CD4-positive, alpha-beta T cell (primary cell): ENCODE measurements at places on chromosomes 5 and 9.

- DNase-seq = no peak
Observed at GRCh38 chr9:120886490-120886967, 9.5 kb upstream of the PHF19 start.

- no peak for DNase-seq
Observed at GRCh38 chr5:62771341-62771740, 192.7 kb downstream of the LRRC70 start.

DNA sequence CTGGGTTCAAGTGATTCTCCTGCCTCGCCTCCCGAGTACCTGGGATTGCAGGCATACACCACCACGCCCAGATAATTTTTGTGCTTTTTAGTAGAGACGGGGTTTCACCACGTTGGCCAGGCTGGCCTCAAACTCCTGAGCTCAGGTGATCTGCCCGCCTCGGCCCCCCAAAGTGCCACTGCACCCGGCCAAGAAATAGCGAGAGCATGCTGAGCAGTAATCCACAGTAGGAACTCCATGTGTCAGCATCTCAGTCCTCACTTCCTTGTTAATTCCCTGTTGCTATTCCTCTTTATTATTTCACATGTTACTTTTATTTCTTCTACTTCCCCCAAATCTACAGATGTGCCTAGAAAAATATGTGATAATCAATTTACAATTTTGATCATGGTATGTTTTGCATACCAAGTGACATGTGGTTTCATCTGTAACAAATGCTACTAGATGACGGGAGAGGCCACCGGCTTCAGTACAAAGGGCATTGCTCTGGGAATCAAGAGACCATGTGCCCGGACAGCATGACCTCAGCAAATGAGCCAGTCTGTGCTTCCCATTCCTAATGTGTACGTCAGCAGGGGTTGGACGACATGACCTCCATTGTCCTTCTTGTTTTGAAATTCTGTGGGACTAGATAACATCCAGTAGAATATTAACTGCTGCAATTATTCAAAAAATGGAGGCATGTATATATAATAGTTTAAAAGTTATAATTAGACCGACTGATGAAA lies 61.6 kb downstream of the FNBP1 start:
- no peak for DNase-seq

GRCh38 chr5:89273289-89273688 lies 390.3 kb upstream of the MEF2C start:
- DNase-seq = no peak

GRCh38 chr5:74670396-74671038 lies 14.5 kb upstream of the HEXB start:
- DNase-seq = no peak

DNA sequence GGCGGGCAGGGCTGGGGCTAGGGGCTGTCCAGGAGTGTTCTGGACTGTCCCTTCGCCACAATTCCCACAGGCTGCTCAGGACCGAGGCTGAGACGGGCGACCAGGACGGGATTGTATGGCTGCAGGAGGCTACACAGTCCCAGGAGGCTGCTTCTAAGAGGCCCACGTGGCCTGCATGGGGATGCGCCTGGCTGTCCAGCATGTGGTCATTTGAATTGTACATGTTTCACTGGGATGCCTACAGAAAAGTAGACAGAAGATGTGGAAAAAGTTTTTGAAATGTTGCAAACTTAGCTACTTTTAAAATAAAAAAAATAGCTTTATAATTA lies 32.6 kb upstream of the SPTLC1 start:
- no peak for DNase-seq

DNA sequence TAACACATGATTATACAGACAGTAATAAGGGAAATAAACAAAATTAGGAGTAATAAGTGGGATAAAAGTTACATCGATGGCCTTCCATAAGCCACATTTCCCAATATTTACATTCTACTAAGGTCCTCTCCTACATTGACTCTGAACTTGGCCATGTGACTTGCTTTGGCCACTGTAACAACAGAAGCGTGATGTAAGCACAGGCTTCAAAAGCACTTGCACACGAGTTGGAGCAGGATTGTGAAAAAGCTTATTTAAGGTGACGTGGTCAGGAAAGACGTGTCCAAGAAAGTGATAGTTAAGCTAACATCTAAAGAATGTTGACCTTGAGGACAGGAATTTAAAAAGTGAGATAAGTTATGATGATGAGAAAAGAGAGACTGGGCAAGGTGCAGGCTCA lies 9.8 kb upstream of the CEMIP2 start:
- no peak for DNase-seq

- DNase-seq = no peak
Observed at GRCh38 chr9:84297162-84297821, 43.3 kb downstream of the SLC28A3 start.

- DNase-seq = no peak
Observed at GRCh38 chr5:110268283-110268682, 458.2 kb downstream of the TMEM232 start.

DNA sequence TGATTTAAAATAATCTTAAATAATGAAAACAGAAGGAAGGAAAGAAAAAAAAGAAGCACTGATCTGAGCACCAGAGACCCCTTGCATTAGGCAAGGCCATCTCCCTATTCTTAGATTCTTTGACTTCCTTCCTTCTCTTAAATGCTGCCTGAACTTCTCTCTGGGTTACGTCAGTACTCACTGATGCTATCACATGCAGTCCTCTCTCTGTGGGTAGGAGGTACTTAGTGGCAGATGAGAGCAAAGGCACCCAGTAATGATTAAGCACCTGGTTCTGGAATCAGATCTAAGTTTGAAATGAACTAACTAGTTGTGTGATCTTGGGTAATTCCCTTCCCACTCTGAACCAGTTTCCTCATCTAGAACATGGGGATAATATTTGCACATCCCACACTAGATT lies 110.3 kb upstream of the TBC1D2 start:
- DNase-seq = no peak

DNA sequence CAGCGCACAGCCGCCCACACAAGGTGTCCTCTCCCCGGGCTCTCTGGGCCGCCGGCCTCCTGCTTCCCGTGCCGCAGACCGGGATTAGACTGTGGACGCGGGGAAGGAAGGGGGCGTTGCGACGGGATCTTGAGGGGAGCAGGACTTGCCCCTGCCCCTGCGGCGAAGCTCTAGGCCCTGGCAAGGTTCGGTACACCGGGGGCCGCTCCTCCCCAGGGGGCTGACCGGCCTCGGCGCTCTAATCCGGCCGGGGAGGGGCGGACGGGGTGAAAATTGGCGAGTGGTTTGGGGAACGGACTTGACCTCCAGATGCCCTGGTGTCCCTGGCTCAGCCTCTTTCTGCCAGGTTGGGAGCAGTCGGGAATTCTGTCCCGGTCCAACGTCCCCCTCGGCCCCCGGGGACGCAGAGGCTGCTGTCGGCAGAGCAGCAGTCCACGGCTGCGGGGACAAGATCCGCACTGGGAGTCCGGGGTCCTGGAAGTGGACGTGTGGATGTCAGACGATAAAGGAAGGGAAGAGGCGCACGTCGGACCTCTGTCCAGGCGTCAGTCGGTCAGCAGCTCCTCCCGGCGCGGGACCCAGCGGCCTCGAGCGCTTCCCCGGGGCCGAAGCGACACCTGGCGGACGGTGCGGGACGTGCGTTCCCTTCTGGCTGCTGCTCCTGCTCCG lies 1.9 kb upstream of the CNTFR start:
- DNase-seq = peak; percentile 77

DNA sequence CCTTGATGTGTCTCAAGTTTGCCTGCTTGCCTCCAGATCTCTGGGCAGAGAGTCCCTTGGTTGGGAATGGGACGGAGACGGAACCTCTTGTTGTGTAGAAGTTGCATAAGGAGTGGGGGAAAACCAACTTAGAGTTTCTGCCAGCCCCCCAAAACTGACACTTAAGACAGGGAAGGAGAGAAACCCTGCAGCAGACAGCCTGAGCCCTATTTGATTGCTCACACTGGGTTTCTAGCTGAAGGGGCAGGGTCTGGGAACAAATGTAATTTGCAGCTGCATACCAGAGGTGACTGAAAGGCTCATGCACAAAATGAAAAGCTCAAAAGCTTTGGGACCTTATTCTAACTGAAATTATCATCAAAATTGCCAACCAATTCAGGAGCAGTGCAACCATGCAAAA lies 254.5 kb downstream of the RASEF start:
- no peak for DNase-seq

DNA sequence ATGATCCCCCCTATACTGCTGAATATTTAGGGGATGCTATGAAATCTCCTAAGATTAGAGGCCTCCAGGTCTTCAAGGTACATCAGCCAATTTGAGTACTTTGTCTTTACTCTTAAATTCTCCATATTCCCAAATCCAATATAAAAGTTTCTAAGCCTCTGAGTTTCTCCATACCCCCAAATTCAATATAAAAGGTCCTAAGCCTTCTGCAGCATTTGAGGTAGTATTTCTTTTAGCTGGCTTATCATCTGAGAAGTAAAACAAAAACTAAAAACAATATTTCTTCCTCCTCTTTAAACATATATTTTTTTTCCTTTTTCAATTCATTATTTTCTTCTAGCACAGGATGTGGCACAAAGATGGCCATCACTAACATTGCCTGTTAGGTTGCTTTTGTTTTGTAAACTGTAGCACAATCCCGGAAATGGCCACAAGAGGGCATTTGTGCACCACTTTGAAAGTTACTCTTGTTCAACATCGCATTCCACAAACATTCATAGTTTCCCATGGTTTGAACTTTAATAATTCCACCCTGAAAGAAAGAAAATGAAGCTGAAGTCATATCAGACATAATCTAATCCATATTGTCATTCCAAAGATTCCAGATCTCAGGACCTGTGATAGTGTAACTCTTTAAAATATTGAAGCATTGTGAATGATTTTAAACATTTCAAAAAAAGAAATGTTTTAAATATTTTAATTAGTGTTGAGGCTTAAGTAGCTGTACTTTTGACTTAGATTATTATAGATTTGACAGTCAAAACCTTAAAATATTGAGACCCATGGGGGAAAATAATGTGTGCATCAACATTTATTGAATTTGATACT lies 21.0 kb upstream of the SCGB3A2 start:
- peak; percentile 17 for DNase-seq

DNA sequence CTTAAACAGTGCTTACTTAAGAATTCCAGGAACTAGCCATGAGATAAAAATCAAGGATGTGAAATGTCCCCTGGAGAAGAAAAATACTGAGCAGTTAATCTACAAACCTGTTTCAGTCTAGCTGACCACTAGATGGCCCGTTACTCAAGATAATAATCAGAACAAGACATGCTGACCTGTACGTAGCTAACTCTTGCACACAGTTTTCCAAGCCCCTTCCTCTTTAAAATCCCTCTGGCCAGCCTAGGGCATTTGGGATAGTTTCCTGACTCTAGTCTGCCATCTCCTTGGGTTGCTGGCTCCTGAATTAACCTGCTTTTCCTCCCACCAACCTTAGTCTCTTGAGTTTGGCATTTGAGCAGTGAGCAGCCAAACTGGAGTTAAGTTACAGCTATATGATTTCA lies 59.2 kb upstream of the TRAF1 start:
- no peak for DNase-seq

DNA sequence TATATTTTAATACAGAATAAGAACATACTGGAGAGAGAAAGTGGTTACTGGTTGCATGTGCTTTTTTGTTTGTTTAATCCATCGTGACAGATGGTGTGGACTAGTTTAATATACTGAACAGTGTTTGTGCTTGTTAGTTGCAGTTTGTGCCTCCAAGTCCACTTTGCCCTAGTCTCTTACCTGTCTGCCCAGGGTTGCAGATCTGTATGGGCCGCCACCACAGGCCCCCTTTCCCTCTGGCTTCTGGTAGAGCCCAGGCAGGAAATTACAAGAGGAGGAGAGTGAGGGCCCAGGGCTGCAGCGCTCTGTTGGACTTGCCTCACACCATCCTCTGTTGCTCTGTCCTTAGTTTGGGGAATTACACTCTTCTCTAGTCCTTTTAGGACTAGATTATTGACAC lies 166.4 kb downstream of the KDM4C start:
- DNase-seq = no peak

DNA sequence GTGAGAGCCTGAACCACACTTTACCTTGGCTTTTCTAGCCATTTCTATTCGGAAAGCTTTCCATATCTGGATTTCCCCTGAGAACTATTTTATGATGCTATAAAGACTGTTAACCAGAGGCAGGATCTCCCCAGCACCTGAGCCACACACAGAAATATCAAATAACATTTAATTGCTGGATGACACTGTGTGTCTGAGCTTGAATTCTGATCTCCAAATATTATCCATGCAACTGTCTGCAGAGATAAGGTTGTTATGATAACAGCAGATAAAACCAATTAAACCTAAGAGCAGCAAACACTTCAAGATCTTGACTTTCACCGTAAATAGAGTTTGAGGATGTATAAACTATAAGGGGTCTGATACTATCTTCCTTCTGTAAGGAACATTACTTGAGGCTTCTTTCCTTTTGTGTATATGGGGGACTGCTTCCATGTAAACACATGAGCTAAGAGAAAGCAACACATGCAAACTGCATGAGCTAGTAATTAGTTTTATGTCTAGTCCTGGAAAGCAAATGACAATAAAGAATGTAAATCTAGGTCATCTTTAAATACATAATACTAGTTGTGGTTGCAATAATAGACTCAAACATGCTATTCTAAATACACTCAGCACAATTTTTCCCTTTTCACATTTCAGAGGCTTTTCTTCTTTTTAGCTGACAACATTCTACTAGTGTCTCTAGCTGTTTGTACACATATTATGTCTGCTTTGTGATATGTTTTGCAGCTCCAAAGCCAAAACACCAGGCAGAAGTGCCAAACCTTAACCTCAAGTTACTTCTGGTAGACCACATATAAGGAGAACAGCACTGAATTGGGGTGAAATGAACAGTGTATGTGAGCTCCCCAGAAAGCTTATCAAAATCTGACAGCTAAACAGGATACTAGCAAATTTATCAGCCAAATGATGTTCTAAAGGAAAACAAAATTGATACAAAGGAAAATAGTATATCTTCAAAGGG lies 136.5 kb downstream of the EFNA5 start:
- no peak for DNase-seq

- DNase-seq = no peak
Observed at GRCh38 chr5:133322743-133323142, 270.9 kb downstream of the HSPA4 start.

- no peak for DNase-seq
Observed at GRCh38 chr5:142807372-142807911, 37.3 kb downstream of the ARHGAP26 start.

- DNase-seq = no peak
Observed at GRCh38 chr9:123411636-123412035, 55.6 kb downstream of the CRB2 start.

- DNase-seq = no peak
Observed at GRCh38 chr5:142841511-142842265, 71.5 kb downstream of the ARHGAP26 start.
